ENCODE measurements at places on chromosomes 16 and 17. TPM values are rescaled to one million over a fixed set of nuclear protein-coding genes. Genes with fewer than 3 reads are reported as not detected.
A peak's percentile ranks its signal among the peaks of the same experiment; 100 is the strongest.

DNA sequence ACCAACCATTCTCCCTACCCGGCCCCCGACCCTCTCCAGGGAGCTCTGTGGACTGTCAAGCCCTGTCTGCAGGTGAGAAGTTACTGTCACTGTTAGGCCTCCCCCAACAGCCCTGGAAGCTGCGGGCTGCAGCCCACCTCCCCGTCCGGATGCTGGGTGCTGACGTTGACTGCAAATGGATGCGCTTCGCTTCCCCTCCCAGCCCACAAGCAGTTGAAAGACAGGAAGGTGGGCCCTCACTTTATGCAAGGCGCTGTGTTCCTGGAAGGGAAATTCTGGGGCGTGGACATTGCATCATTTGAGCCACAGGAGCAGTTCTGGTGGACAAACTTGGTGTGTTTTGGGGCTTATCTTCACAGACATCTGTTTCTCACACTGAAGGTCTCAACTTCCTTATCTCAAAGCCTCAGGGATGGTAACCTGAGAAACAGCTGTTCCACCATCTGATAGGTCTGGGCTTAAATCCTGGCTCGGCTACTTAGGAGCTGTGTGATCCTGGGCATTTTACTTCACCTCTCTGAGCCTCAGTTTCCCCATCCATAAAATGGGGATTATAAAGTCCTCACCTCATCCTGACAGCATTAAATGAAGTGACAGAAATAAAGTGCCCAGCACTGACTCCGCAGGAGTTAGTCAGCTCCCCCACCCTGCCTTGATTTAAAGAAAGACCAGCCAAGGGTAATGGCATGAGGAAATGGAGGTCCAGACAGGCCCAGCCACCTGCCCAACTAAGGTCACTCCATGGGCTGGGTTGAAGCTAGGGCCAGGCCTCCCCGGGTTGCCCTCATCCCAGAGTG lies 4.6 kb upstream of the DRC7 start:
- peak overlapping the region; percentile 82 for H3K27ac ChIP-seq
- peak overlapping the region; percentile 59 for H3K4me3 ChIP-seq
- H3K27me3 ChIP-seq: no peaks in the 10 kb centered on the region
- no peaks in the 10 kb centered on the region for H3K36me3 ChIP-seq

DNA sequence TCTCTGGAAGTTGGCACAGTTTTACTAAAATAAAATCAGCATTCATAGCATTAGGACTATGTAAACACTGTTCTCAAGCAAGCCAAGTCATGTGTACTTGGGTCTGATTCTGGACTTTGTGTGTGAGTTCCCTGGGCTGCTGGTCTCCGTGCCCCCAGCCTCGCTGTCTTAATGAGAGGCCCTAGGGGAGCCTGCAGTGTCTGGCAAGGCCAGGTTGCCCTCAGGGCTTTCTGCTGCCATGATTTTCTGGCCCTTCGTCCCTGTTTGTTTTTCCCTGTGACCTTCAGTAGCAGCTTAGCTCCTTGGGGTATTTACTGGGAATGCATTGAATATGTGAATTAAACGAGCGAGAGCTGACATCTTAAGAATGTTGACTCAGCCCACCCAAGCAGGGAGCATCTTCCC lies 161.8 kb downstream of the RPTOR start:
- peak overlapping the region; percentile 36 for H3K27ac ChIP-seq
- no peak overlapping the region for H3K4me3 ChIP-seq
- H3K27me3 ChIP-seq: no peaks in the 10 kb centered on the region
- H3K36me3 ChIP-seq: peaks cover 7% of the 10 kb centered on the region
- H3K4me1 ChIP-seq: peaks cover 72% of the 10 kb centered on the region

- H3K27ac ChIP-seq: no peak overlapping the region
- peaks cover 16% of the 10 kb centered on the region for H3K4me1 ChIP-seq
- no peak for DNase-seq
- no peaks in the 10 kb centered on the region for H3K27me3 ChIP-seq
- H3K36me3 ChIP-seq: peaks cover 43% of the 10 kb centered on the region
Measured at GRCh38 chr17:58507123-58507634, 7.3 kb downstream of the MTMR4 start.

The OR3A1 gene
- total RNA-seq: 0.57 TPM

The NACA2 gene
- not detected for total RNA-seq

GRCh38 chr16:19851476-19851875 lies 33.2 kb downstream of the GPRC5B start:
- peaks cover 27% of the 10 kb centered on the region for H3K27me3 ChIP-seq
- no peak overlapping the region for H3K4me3 ChIP-seq
- no peak for DNase-seq
- no peak overlapping the region for H3K27ac ChIP-seq
- no peaks in the 10 kb centered on the region for H3K4me1 ChIP-seq

The PAM16 gene
- 59.0 TPM for total RNA-seq

All from natural killer cell treated with Interleukin-12 subunit alpha and Interleukin-12 subunit beta and Interleukin-15 and Interleukin-18, amount 100 ng/mL, for 72 hours (primary cell).